ENCODE measurements at places on chromosomes 16 and 17. TPM values are rescaled to one million over a fixed set of nuclear protein-coding genes. Genes with fewer than 3 reads are reported as not detected.

DNA sequence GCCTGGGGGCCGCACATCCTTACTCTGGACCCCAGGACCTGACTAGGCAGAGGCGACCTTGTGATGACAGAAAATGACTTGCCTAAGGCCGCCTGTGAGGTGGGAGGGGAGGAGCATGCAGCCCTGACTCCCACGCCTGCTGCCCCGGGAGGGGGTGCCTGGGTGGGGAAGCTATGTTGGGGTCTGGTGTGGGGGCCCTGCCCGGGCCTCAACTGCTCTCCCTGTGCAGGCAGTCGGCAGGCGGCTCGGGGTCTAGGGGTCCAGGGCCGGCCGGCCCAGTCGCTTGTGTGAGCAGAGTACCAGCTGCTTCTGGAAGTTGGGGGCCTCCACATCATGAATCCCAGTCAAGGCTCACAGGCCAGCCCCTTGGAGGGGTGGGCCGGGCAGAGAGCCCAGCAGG, 48.1 kb downstream of the PRMT7 start:
- no peaks in the 10 kb centered on the region for H3K4me1 ChIP-seq
- no peak overlapping the region for H3K27ac ChIP-seq
- H3K36me3 ChIP-seq = no peaks in the 10 kb centered on the region
- no peak overlapping the region for H3K4me3 ChIP-seq
- no peak for DNase-seq

DRC3 gene
- 0.79 TPM for total RNA-seq

- DNase-seq = peak; percentile 59
- no peaks in the 10 kb centered on the region for H3K4me1 ChIP-seq
- H3K36me3 ChIP-seq = no peaks in the 10 kb centered on the region
- H3K27ac ChIP-seq = peak overlapping the region; percentile 85
- H3K27me3 ChIP-seq = peaks cover 47% of the 10 kb centered on the region
- peak overlapping the region; percentile 21 for H3K4me3 ChIP-seq
Observed at GRCh38 chr17:48729335-48730239, 1.0 kb upstream of the HOXB13 start.

DNA sequence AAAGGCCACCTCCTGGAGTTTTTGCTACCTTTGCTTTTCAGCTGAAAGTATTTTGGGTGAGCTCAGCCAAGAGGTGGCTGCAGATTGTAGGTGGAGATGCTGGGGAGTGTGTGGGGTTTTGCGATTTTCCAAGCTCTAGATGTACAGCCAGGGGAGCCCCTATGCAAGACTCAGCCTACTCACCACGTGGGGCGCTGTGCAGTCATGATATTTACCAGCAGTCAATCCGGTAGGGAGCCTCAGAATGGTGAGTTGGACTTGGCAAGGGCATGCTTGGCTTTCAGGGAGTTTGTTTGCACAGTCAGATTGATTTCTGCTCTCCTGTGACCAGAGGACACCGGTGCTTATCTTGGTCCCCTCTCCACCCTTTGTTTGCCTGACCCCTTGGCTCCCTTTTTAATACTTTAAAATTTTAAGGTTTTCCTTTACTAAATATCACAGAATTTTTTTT, 175.3 kb downstream of the UTP18 start:
- no peaks in the 10 kb centered on the region for H3K36me3 ChIP-seq
- no peaks in the 10 kb centered on the region for H3K27me3 ChIP-seq
- no peak overlapping the region for H3K27ac ChIP-seq
- no peak overlapping the region for H3K4me3 ChIP-seq

NCOR1 gene
- 190 TPM for total RNA-seq

DNA sequence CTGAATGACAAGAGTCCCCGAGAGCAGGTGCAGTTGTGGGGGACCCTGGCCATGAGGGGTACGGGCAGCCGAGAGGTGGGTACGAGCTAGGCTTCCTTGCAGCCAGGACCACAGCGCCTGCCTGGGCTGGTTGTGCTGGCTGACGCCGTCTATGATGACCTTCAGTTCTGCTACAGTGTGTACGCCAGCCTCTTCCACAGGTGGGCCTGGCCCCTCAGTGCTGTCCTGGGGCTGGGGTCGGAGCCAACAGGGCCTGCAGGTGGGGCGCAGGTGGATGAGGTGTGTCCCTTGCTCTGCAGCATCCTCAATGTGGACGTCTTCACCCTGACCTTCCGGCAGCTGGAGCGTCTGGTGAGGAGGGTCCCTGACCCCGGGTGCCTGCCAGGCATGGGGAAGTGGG, 7.2 kb downstream of the TSR3 start:
- DNase-seq = no peak
- no peaks in the 10 kb centered on the region for H3K27me3 ChIP-seq
- no peaks in the 10 kb centered on the region for H3K36me3 ChIP-seq
- no peak overlapping the region for H3K4me3 ChIP-seq
